Dermis blood vessel endothelial cell (primary cell): ENCODE measurements at places on chromosomes 13 and 19. TPM values are rescaled to one million over a fixed set of nuclear protein-coding genes. Genes with fewer than 3 reads are reported as not detected.

GRCh38 chr19:34500656-34501120 lies 19.1 kb downstream of the WTIP start:
- no peak for DNase-seq

PRTN3 gene
- total RNA-seq, result not detected in 2 replicates

FPR2 gene
- total RNA-seq, result not detected in 2 replicates

ZNF541 gene
- 0.33 and 1.2 TPM in 2 replicates for total RNA-seq

GRCh38 chr13:97133955-97134354 lies 88.2 kb upstream of the MBNL2 start:
- DNase-seq, result no peak

RFPL4AL1 gene
- total RNA-seq, result 0.68 TPM in 1 of 2 replicates, not detected in the other

SIGLEC12 gene
- not detected in 2 replicates for total RNA-seq

- no peak for DNase-seq
Measured at GRCh38 chr19:47075941-47076340, 27.5 kb upstream of the TMEM160 start.

DNA sequence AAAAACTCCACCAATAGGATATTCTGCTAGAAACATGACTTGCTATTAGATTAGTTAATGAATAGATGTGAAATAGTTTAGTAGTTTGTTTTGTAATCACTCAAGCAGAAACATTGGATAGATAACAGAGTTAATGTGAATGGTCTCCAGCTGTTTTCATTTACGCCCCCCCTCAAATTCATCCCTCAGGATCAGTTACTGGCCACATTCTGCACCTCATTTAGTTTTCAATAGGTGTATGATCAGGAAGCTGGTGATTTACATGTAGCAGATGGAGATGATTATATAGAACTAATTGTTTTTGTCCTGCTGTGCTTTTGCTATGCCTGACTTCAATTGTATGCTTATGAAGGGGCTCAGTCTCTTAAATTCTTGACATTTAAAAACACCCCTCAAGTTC lies 759.0 kb downstream of the SLITRK6 start:
- DNase-seq, result no peak

DNA sequence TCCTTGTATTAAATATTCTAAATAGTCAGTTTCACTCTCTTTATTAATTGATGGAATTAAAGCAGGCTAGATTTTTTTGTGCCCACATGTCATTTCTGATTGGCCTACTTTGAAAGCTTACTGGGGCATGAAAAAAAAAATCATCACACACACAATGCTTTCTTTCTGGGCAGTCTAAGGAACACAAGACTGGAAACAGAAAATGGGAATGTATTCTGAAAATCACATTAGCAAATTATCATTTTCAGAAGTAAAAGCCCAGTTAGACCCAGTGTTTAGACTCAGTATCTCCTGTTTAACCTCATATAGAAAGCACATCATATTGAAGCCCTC lies 339.4 kb downstream of the SPRY2 start:
- no peak for DNase-seq

PNMA8A gene
- total RNA-seq, result under 0.01 and 0.98 TPM in 2 replicates

DNA sequence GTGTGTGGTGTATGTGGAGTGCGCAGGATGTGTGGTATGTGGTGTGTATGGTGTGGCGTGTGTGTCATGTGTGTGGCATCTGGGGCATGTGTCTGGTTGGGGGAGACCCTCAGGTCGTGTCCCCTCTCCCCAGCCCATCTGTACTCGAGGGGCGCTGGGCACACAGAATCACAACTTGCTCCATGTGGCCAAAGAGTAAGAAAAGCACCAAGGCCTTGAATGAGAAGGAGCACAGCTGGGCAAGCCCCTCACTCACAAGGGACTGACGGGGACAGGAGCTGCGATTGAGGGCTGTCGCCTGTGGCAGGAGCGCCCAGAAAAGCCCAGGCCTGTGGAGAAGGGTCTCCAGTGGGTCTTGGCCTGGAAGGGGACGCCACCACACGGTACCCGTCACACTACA lies 62.8 kb downstream of the PEPD start:
- DNase-seq, result no peak

DNA sequence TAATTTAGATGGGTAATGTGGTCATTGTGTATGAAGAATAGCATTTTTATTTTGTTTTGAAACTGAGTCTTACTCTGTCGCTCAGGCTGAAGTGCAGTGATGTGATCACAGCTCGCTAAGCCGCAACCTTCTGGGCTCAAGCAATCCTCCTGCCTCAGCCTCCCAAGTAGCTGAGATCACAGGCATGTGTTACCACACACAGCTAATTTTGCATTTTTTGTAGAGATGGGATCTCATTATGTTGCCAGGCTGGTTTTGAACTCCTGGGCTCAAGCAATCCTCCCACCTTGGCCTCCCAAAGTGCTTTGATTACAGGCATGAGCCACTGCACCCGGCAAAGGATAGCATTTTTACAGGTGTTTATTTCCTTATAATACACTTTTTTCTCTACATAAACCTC lies 36.6 kb downstream of the SERTM1 start:
- DNase-seq, result no peak

DNA sequence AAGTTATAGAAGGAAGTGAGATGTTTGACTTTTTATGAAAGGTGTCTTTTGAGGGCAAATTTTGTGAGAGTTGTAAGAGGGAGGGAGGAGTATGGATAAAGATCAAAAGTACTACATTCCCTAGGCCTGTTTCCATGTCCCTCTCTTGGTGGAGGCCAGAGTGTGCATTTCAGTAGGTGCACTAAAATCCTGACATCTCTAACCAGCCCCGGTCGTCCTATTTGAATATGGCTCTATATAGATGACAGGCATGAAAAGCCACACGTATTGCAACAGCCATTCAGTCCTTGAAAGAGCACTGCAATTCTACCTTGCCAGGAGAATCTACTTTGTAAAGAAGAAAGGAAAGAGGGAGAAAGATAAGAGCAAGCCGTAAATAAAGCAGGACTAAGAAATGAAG lies 510.1 kb downstream of the IRS2 start:
- DNase-seq, result no peak

ALDH16A1 gene
- 55.3 and 82.5 TPM in 2 replicates for total RNA-seq

RASAL3 gene
- 24.0 and 24.8 TPM in 2 replicates for total RNA-seq

GRCh38 chr13:98447881-98448641 lies 128.8 kb downstream of the STK24 start:
- DNase-seq, result peak; percentile 78

ADM5 gene
- total RNA-seq, result 0.70 and 1.5 TPM in 2 replicates

DNA sequence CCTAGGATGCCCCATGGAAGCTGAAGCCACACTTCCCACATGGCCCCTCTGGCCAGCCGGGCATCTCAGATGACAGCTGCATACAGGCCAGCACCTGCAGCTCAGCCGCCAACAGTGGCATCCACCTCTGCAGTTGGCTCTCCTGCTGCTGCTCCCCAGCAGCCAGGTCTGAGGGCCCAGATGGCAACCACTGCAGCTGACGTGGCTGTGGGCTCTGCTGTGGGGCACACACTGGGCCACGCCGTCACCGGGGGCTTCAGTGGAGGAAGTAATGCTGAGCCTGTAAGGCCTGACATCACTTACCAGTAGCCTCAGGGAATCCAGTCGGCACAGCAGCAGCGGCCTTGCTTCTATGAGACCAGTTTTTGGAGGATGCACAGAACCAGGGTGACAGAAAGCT lies 45.3 kb upstream of the LSM14A start:
- no peak for DNase-seq

DNA sequence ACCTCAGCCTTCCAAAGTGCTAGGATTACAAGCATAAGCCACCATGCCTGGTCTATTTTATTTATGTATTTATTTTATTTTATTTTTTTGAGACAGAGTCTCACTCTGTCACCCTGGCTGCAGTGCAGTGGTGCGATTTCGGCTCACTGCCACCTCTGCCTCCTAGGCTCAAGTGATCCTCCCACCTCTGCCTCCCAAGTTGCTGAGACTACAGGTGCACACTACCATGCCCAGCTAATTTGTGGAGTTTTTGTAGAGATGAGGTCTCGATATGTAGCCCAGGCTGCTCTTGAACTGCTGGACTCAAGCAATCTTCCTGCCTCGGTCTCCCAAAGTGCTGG lies 10.3 kb upstream of the ADGRE5 start:
- no peak for DNase-seq

NPAS1 gene
- 0.05 and 0.17 TPM in 2 replicates for total RNA-seq

GRCh38 chr13:67224148-67224846 lies 5.8 kb downstream of the PCDH9 start:
- peak; percentile 90 for DNase-seq

POSTN gene
- 114 and 128 TPM in 2 replicates for total RNA-seq

TLE5 gene
- 81.7 and 147 TPM in 2 replicates for total RNA-seq

DNA sequence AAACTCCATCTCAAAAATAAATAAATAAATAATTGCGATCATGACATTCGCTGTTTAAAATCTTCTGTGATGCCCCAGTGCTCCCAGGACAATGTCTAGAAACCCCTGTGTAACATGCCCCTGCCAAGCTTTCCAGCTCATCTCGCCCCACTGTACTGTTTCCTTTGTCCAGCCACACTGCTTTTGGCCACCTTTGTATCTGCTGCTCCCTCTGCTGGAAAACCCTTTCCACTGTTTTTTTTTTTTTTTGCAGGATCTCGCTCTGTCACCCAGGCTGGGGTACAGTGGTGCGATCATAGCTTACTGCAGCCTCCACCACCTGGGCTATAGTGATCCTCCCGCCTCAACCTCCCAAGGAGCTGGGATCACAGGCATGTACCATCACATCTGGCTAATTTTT lies 7.5 kb downstream of the PLAUR start:
- DNase-seq, result peak; percentile 53

DNA sequence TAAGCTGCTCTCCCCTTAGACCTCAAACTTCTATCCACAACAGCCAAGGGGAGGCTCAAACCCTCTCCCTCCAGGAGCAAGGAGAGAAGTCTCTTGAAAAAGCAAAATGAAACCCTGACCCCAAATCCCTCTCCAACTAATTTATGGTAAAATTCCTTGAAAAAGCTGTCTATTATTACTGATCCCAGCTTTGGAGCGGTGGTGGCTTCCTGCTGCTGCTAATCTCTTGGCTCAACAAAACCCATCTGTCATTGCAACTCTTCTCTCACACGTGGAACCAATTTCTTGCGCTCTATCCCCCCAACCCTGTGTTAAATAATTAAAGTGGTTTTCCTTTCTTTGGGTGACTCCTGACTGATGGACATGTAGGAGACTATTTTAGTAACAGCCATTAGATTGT lies 64.1 kb upstream of the OXGR1 start:
- DNase-seq, result no peak

ALOX5AP gene
- 0.14 and 0.34 TPM in 2 replicates for total RNA-seq
